ENCODE measurements at places on chromosomes 6 and 20.

- DNase-seq, result peak; percentile 90
Measured at GRCh38 chr6:133916650-133917151, 27.8 kb downstream of the TCF21 start.

DNA sequence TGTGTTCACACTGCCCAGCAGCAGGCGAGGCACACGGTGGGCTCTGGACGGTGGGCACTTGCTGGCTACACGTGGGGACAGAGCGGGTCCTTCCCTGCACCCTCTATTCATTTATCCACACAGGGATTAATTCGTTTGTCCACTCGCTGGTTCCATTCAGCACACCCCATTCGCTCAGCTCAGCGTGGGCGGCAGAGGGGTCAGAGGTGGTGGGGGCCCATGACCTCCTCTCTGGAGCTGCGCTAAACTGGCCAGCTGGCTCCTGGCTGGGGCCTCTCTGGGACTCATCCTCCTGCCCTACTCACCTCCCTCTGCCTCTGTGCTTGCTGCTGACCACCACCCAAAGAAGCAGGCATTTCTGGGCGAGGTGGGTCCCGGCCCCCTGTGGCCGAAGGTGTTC is 21.4 kb upstream of the RBBP8NL start:
- no peak for DNase-seq

DNA sequence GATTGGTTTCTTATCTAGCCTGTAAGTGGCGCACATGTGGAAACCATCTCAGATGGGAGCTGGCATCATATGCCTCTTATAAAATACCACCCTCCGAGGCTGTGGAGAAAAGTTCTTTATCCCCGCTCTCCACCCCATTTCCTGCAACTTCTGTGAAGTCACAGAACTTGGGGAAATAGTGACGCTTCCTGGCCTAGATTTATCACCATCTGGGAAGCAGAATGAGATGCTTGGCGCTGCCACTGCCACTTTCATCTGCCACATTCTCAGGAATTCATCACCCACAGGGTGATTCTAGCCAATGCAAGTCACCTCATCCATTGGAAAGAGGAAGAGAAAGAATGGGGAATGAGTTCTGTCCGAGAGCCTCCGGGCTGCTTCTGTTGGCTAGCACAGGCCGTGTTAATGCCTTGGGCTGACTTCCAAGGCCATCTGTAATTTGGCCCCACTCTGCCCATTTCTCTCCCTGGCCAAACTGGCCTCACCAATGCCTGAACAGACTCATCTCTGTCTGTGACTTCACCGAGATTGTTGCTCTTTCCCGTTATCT is 148.8 kb upstream of the SOX4 start:
- no peak for DNase-seq

GRCh38 chr20:10282979-10283456 is 64.4 kb downstream of the SNAP25 start:
- no peak for DNase-seq
